ENCODE measurements at places on chromosomes 1 and 21.

DNA sequence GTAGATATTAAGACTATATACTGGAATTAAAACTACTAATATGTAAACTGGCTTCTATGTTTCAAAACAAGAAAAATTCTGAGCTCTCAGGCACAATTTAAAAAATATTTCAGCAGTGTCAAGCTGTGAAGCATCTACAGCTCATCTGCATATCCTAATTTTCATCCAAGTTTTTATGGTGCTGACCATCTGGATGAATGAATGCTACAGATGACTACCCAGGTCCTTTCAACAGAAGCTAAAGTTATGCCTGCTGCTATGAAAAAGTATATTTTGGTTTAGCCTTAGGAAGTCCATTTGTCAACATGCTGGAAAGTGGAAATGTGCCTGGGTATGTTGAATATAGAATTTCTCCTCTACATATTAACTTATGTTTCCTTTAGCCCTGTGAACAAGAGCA lies 206.9 kb downstream of the NEGR1 start:
- no peak for DNase-seq

- DNase-seq = no peak
Measured at GRCh38 chr21:15192243-15192642, 127.4 kb upstream of the NRIP1 start.

GRCh38 chr1:175116210-175116798 lies 48.7 kb downstream of the TNN start:
- DNase-seq = no peak

- DNase-seq = no peak
Measured at GRCh38 chr1:169180174-169180573, 73.7 kb downstream of the ATP1B1 start.

GRCh38 chr1:233025567-233025966 lies 75.2 kb downstream of the NTPCR start:
- no peak for DNase-seq

GRCh38 chr1:54267815-54268761 lies 68.1 kb downstream of the MRPL37 start:
- DNase-seq = no peak

DNA sequence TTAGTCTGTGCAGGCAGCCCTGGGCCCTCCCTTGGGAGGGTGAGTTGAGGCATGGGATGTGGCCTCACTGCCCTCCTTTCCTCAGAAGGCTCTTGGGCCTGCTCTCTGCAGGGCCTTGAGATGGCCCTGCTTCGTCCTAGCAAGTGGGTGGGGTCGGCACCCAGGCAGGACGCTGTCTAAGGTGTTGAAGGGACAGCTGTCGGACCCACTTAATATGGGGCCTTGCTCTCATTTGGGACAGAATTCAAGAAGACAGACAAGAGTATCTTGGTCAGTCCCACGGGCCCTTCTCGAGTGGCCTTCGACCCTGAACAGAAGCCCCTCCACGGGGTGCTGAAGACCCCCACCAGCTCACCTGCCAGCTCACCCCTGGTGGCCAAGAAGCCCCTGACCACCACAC lies 26.0 kb upstream of the PDXK start:
- DNase-seq = no peak
